ENCODE measurements at places on chromosomes 3 and 15.

DNA sequence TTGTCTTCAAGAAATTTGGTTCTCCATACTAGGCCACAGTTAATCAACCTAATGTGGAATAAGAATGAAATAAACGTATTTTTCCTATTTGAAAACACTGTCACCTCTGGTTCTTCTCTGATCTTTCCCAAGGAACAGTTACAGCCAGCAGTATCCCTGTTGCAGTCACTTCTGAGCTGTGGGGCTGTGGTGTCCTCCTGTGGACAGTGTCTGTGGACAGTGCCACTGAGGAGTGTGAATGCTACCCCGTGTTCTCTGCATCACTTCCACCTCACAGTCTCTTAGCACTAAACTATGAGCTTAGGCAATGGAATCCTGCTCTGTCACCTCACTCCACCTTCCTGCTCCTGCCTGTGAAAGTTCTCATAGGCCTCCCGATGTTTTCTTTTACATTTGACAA lies 817.5 kb downstream of the VGLL3 start:
- no peak for DNase-seq

DNA sequence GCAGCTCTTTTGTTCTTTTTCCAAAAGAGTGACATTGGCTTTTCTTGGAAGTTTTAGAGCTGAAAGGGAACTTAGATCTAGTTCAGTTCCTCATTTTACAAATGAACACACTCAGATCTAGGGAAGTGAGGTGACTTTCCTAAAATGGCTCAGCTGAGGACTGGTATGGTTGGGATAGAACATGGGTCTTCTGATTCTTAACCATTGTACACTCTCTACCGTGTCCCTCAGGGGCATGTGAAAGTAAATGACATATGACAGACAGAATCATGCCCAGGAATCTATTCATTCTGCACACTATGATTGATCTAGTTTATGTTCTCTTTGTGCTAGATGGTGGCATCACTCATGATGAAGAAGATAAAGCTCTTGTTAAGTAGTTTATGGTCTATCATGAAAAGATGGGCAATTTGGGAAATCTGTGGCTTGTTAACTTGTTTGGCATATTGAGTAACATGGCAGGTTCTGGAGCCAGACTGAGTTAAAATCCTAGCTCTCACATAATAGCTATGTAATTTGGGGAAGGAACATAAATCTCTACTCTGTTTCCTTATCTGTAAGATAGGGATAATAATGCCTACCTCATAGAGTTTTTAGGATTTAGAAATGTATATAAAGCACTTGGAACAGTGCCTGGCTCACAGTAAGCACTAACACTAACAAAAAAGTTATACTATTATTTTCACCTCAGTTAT lies 30.9 kb downstream of the UBE2E1 start:
- DNase-seq: no peak

DNA sequence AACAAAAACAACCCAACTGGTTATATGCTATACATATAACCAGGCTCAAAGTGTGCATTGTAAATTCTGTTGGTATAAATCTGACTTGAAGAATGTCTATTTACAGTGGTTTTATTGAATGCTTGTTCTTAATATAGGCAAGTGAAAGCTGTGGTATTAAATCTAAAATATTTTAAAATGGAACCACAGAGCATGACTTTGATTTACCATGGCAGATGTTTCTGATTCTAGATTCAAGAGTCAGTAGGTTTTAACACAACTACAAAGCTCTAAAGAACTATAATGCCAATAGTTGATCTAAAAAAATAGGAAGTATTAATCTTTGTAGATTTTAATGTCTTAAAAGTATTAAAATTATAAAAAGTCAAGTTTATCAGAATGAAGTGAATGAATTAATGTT lies 141.9 kb upstream of the PLSCR5 start:
- DNase-seq: no peak

GRCh38 chr3:134111616-134112015 lies 81.9 kb upstream of the SLCO2A1 start:
- no peak for DNase-seq

DNA sequence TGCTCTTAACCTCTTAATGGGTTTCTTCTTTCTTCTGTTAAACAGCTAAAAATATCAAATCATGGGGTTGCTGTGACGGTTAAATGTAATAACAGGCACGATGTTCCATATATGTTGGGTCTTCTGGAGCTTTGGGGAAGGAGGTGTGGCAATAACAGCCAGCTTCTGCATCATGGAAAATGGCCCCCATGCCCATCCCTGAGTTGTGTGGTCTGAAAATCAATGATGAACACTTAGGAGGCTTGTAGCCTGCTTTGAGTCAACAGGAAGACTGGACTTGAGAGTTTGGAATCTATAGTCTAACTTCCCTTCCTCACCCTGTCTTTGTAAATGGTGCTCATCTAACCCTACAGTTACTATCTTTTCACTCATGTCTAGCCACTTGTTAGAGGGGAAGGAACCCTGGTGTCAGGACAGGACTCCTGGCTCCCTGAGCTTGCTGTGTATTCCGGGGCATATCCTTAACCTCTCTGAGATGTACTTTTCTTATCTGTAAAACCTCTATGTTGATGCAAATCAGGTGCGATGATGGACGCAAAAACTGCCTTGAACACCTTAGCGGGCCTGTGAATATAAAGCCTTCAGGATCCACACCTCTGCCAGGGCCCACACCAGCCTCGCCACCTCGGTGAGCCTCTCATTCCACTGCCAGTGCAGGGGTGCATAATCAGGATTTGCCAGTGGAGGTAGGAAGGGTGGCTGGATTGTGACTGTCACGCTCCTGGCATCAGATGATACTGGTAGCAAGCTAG lies 27.5 kb downstream of the SMAD3 start:
- no peak for DNase-seq

DNA sequence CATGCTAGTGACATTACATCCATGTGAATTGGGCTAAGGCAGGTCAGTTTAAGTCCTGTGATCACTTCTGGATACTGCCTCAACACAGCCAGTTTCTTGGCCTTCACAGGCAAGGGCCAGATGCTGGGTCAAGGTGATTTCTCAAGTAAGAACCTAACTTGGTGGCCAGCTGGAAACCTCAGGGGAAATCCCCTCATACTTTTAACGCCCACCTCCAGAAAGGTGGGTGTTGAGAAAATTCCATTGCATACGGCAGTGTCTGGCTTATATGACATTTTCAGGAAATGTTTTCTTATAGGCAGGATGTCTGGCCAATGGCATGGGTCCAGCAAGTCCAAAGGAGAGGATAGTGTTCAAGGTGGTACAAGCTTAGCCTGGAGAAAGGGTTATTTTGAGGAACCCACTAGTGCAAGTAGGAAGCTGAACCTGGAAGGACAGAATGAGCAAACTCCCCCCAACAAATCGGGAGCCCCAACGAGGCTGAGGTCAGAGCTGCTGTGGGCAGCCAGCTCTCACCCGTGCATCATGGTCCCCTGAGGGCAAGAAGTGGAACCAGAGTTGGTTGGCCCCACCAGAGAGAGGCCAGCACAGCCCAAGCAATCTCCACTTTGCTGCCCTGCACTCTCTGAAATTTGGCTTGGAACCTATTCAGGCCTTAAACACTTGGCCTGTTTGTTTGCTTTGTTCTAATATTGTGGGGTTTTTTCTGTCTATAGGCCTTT lies 135.4 kb downstream of the PDE8A start:
- no peak for DNase-seq
